ENCODE measurements at places on chromosomes 4 and X.

- DNase-seq = no peak
Measured at GRCh38 chrX:9785944-9786797, at the start of gene SHROOM2. TSS of gene SHROOM2 (plus strand) at chrX:9786429. CDS start at chrX:9786546, 117 bp downstream.

GRCh38 chr4:63632858-63633257, 776.4 kb downstream of the TECRL start:
- DNase-seq = no peak

- DNase-seq = no peak
Measured at GRCh38 chr4:182582245-182582644, 334.9 kb downstream of the DCTD start.

DNA sequence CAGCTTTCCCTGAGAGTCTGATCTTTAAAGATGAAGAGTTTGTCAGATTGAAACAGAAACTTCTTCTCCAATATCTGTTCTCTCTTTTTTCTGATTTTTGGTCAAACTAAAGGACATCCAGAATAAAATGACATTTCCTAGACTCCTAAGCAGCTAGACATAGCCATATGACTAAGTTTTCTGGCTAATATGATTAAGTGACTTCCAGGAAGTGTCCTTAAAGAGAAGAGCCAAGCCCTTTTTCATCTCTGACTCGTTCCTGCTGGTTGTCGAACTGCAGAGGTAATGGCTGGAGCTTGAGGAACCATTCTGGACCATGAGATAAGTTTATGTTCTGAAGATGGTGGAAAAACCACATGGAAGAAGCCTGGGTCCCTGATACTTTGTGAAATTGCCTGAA, 546.0 kb downstream of the BCOR start:
- no peak for DNase-seq

DNA sequence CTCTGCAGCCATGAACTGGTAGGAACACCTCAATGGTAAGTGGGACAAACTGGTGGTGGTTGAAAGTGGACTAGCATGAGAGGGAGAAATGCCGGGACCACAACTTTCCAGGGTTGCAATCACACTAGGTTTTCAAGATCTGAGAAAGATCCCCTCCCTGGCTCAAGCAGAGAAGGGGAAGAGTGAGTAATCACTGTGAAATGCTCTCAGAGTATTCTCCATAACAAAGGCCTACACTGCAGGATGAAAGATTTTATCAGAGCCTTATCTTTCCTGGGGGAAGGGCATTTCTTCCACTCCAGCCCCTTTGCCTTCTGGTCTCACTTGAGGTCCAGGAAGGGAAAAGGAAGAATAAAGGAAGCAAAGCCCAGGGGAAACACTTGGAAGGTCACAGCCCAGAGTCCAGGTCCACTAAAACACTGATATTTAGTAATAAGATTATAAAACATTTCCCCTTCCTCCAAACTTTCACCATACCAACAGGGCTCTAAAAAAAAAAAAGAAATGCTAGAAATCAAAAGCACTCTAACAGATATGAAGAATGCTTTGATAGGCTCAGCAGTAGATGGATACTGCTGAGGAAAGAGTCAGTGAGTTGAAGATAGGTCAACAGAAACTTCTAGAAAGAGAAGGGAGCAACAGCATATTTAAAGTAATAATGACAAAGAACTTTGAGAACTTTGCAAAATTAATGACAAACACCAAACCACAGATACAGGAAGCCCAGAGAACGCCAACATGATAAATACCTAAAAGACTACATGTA, 95.9 kb downstream of the WDFY3 start:
- DNase-seq = no peak

DNA sequence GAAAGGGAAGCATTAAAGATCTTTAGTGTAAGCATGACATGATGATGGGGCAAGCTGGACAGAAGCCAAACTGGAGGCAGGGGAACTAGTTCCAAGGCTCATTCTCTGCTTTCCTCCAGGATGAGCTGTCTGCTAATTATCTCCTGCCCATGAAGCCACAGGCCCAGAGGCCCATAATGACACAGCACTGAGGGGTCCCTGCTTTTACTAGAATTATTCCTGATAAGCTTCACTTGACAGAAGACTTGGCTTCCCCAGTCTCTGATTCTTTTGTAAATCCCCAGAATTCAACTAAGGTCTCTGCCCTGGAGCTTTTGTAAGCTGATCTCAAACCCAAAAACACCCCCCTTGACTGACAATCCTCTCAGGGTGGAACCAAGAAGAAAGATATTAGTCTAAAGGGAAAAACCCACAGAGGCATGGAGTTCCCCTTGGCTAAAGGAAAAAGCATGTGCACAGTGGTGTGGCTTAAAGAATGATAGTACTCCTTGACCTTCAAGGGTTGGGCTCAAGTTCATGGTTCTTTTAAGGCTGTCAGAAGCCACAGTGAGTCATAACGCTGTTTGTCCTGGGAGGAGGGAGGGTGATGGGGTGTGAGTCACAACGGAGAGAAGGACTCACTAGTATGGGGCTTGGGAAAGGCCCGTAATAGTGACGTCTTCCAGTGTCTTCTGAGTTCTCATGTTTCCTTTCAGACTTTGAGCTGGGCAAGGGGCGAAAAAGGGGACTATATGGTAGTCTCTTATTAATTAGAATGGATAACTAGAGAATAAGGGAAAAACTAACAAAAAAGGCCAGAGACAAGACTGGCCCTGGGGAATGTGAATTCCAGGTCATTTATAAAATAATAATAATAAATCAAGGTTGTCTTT, 146.0 kb upstream of the CPEB2 start:
- peak; percentile 83 for DNase-seq

GRCh38 chr4:151331276-151332042, 6.1 kb upstream of the SH3D19 start:
- no peak for DNase-seq

- no peak for DNase-seq
Measured at GRCh38 chrX:9183481-9183880, 149.6 kb upstream of the FAM9B start.

DNA sequence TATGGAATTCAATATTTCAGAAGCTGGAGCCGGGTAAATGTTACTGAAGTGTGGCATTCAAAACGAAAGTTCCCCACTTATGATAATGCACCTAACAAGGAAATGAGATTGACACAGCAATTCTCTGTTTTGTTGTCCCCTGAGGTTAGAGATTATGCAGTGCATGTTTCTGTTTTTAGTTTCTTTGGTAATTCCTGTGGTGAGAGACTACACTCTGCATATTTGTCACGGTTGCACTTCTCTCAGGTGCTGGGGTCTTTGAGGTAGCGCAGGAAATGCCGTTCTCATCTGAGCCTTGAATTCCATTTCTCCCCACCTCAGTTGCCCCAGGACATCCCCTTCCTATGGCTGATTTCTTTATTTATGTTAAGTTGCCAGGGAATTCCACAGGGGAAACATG, 15.3 kb upstream of the BEND4 start:
- no peak for DNase-seq

- peak; percentile 33 for DNase-seq
Measured at GRCh38 chrX:134936542-134936941, 54.2 kb upstream of the SMIM10 start.

GRCh38 chr4:137471895-137472294, 60.4 kb downstream of the PCDH18 start:
- no peak for DNase-seq

- DNase-seq = no peak
Measured at GRCh38 chr4:5827108-5828004, 65.5 kb downstream of the CRMP1 start.

DNA sequence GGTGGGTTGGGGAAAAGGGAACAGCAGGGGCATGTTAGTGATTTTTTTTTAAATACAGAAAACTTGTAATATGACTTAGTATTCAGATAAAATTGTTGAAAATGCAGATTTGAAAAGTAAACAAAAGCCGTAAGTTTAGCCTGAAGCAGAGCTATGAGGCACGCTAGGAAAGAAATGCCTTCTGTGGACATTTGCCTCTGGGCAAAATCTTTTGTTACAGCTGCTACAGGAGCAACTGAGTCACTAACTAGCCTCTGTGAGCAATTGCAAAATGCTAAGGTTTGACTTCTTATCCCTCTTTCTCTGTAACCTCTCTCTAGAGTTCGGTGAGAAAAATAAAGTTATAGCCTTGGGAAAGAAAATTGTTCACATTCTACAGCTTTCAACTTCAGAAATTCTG, 350.0 kb downstream of the SLC7A11 start:
- peak; percentile 42 for DNase-seq

GRCh38 chrX:8811611-8812010, 10.4 kb upstream of the FAM9A start:
- DNase-seq = no peak

GRCh38 chrX:131308980-131309379, 19.9 kb upstream of the IGSF1 start:
- no peak for DNase-seq

- no peak for DNase-seq
Measured at GRCh38 chr4:87442889-87443288, 20.5 kb downstream of the NUDT9 start.

- no peak for DNase-seq
Measured at GRCh38 chrX:45323387-45323786, 122.7 kb upstream of the DIPK2B start.

GRCh38 chrX:77087529-77088169, 359.5 kb upstream of the FGF16 start:
- DNase-seq = no peak

GRCh38 chrX:119512146-119512800, 44.0 kb downstream of the SLC25A5 start:
- DNase-seq = peak; percentile 28

DNA sequence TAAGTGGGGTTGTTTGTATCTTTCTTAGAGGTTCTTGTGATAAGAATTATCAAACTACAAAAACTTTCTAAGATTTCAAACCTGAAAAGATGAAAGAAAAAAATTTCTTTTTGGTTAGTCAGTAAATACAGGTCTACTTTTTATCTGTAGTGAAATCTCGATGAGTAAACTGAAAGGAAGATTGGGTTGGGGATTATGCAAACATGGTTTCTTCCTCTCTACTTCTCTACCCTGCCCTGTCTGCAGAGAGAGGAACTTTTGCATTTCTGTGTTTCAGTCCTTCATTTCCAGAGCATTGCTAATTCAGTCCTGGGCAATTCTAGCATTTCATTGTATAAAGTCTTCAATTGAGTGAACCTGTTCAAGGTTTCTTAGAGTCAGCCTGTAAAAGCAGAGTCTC, 51.6 kb upstream of the IL2 start:
- DNase-seq = no peak

DNA sequence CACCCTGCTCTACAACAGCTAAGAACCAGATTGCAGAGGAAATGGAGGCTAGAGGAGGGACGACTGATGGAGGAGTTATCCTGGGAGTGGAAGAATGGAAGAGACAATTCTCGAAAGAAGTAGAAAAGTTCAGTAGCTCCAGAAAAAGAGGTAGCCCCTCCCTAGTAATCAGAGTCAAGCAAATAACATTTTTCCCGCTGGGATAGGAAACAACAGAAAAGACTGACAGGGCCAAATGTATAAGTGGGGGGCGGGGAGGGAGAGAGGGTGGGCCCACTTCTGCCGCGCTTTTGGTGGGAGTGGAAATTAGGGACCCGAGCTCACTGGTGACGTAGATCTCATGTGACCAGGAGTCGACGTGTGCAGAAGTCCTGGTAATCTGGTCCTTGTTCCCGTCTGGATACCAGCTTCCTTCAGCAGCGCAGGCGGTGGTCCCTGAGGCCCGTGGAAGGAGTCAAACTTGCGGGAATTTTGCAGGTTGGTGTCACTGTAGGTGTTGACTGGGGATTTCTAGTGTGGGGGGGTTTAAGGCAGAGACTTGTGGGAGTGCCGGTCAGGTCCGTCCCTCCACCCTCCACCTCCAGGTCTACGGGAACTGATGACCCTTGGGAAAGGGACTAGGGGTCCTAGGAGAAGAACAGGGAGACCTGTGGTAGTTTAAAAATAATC, at the start of gene TCEAL9:
TCEAL9 (plus strand) TSS at position 377 of the 669 bp plus-strand sequence. CDS start 1,179 bp downstream, outside the sequence.
- peak; percentile 21 for DNase-seq

DNA sequence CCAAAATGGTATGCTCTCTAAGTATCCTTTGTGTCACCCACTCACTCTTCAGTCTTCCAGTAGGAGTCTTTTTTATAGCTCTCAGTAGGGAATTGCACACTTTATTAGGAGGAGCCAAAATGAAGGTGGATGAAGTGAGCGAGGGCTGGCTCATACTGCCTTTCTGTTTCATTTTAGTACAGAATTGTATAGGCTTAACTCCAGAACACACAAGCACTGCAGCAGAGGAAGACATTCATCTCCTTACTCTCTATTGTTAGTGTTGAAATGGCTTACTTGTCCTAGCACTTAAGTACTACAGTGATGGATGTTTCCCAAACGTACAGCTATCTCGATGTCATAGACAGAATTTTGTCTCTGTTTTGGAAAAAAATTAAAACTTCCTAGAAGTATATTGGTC, 327.3 kb upstream of the ATOH1 start:
- DNase-seq = no peak

- no peak for DNase-seq
Measured at GRCh38 chr4:95256108-95256835, 292.5 kb downstream of the UNC5C start.

Data from AG09309 (cell line).